Non-pigmented ciliary epithelial cell (primary cell): ENCODE measurements at places on chromosomes 1 and 21.
A peak's percentile ranks its signal among the peaks of the same experiment; 100 is the strongest.

DNA sequence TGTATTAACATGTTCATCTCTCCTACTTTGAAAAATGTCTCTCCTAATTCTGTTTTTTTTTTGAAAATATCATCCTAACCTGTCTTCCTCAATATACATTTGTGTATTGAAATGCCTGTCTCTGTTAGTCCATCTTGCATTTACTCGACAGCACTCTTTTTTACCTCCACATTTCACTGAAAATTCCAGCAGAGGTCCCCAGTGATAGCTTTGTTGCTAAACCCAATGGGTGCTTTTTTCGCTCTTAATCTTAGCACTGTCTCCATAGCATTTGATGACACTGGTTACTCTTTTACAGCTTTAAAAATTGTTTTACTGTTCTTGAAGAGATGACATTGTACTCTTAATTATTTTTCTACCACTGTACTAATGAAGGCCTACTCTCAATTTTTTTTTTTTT is 10.8 kb downstream of the OSBPL9 start:
- DNase-seq = no peak

- DNase-seq = no peak
Observed at GRCh38 chr1:237269938-237270337, 228.0 kb downstream of the RYR2 start.

GRCh38 chr1:115982400-115982799 is 6.1 kb downstream of the SLC22A15 start:
- no peak for DNase-seq

DNA sequence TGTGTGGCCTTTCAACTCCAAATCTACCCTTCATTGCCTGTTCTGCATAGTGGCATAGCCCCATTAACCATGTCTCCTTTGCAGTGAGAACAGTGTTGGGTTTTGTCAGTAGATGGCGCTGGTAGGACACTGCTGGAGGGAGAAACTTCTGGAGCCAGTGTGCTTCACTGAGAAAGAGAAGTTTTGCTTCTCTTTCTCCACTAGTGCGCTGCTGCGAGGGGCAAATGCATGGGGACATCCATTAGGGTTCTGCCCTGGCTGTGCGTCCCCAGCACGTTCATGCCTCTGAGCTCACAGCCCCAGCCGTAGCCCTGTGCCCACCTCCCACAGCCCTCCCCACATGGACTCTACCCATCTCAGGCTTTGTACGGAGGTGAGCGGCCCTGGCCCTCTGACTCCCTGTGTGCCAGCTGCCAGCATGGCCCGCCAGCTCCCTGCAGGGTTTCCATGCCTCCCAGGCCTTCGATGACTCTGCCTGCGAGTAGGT is 53.1 kb downstream of the RIMS3 start:
- DNase-seq = no peak

- no peak for DNase-seq
Observed at GRCh38 chr1:177471244-177471643, 300.5 kb downstream of the BRINP2 start.

GRCh38 chr1:210624722-210625121 is 296.0 kb downstream of the HHAT start:
- no peak for DNase-seq

GRCh38 chr21:33817663-33818451 is 97.7 kb downstream of the ATP5PO start:
- no peak for DNase-seq

DNA sequence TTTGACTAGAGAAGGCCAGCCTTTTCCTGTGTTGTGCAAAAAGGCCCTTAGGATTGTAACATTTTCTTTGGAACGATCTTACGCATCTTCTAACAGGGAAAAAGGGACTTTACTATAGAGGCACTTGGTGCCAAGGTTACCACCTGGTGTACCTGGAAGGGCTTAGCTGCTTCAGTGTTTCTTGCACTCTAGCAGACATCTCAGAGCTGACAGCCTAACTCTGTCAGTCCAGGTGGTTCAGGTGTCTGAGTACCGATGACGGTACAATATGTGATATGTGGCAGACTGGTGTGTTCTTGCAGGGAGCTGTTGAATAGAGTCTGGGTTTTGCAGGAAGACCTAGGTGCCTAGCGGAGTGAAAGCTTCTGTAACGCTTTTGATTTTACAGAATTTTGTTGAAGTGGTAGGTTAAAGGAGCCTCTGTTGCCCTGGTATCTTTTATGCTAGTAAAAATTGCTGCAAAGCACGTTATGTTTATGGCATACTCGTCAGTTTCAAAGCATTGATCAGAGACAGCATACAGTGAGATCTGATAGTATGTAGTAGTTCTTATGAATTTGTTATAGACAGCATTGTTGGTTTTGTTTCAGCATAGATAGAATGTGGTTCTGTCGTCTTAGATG is 1.4 kb downstream of the MAGI3 start:
- no peak for DNase-seq

DNA sequence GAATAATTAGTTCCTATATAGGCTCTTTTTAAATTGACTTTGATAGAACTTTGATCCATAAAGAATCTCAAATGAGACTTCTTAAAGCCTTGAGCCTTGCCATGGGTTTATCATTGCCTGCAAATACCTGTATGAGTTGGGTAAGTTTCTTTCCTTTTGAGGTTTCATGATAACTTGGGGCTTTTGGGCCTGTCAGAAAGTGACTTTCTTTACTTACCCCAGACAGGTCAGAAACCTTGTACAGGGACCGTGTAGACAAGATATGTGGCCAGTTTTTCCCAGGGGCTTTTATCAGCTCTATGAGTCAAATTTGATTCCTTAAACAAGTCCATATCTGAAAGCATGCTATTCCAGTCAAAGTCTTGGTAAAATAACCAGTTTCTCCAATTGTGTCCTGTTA is 17.3 kb downstream of the KCTD3 start:
- DNase-seq = no peak

- peak; percentile 17 for DNase-seq
Observed at GRCh38 chr1:107529511-107530149, 388.8 kb downstream of the NTNG1 start.

DNA sequence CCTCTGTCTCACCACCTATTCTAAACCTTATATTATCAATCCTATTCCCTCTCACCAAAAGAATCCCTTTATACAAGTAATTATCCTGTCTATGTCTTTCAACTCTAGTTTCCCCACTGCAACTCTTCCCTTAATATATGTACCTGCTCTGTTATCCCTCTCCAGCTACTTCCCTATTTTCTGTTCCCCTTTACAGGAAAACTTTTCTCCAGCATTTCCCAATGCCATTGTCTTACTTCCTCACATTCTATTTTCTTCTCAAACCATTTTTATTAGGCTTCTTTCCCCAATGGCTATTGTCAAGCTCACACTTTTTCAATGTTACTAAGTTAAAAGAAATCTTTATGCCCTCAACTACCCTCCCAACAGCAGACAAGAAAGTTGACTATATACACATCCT is 11.6 kb downstream of the DPYD start:
- DNase-seq = no peak

DNA sequence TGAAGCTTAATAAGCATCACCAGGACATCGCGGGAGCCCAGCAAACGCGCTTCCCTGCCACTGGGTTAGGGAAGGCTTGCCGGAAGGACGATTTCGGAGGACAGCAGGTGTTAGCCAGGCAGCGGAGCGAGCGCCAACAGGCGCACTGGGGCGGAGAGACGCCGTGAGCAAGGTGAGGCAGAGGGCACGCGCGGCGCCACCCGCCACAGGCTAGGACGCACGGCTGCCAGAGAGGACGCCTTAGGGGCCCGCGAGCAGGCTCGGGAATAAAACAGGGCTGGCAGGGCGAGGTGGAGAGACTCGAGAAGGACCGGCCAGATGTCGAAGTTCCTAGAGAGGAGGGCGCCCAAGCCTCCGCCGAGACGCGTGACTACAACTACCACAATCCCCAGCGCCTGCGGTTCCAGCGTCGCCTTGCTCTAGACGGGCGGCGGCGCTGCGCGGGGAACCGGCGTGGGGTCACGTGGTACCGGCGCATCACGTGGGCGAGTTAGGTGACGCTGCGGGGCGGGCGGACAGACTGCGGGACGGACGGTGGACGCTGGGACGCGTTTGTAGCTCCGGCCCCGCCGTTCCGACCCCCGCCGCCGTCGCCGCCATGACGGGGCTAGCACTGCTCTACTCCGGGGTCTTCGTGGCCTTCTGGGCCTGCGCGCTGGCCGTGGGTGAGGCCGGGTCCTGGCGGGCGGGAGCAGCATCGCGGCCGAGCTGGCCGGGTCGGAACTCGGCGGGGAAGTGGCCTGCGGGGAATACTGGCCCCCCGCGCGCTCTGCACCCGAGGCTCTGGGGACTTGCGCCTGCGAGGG is at the start of gene ATP6V0B:
TSS of gene ATP6V0B (plus strand) at position 518 of the 806 bp plus-strand sequence. CDS start at position 599, 81 bp downstream.
- DNase-seq = peak; percentile 63

DNA sequence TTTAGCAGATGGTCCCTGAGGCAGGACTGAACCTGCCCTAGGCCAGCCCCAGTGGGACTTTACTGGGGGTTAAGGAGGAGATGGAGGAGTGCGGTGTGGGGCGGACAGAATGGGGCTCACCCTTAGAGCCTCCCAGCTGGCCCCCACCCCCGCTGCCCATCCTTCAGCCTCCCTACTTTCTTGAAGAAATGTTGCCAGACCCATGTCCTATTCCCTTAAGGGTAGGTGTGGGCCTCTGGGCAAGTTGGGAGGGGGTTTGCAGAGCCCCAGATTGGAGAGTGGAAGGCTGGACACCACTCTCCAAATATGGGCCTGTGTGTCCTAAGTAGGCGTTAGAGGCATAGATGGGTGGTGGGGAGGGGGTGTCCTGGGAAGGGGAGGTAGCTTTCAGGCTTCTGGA is 19.2 kb upstream of the EPS8L3 start:
- DNase-seq = no peak

DNA sequence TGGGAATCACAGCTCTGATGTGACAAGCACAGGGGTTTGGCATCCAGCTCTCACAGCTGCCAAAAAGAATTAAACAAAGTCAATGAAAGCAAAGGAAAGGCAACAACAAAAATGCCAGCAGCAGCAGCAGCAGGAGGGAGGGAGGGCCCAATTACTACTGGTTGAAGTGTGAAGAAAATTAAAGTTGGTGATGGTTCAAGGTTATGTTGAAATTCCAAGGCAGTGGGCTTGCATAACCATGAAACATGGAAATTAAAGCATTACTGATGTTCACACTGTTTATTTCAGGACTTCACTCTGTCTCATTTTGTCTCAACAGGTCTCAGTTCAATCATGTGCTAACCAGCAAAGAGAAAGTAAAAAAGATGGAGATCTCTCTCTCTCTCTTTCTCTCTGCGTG is 220.3 kb upstream of the LYPLAL1 start:
- no peak for DNase-seq

DNA sequence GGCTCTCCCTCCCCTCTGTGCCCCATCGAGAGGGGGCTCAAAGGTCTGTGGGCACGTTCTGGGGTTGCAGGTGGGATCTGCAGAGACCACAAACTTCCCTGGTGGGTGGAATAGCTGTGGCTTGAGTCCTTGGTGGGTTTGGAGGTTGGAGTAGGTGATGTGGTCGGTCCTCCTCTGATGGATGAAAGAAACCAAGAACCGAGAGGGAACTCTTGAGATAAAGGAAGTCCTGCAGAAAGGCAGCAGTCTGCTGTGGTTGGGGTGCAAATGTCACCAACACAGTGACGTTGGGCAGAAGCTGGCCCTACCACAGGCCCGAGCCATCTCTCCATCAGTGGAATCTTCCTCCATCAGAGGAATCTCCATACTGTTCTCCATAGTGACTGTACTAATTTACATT is 171.8 kb downstream of the FCRL5 start:
- DNase-seq = no peak

- DNase-seq = no peak
Observed at GRCh38 chr1:232435729-232436128, 194.2 kb downstream of the SIPA1L2 start.

- DNase-seq = peak; percentile 5
Observed at GRCh38 chr1:163737261-163737660, 415.5 kb downstream of the NUF2 start.

DNA sequence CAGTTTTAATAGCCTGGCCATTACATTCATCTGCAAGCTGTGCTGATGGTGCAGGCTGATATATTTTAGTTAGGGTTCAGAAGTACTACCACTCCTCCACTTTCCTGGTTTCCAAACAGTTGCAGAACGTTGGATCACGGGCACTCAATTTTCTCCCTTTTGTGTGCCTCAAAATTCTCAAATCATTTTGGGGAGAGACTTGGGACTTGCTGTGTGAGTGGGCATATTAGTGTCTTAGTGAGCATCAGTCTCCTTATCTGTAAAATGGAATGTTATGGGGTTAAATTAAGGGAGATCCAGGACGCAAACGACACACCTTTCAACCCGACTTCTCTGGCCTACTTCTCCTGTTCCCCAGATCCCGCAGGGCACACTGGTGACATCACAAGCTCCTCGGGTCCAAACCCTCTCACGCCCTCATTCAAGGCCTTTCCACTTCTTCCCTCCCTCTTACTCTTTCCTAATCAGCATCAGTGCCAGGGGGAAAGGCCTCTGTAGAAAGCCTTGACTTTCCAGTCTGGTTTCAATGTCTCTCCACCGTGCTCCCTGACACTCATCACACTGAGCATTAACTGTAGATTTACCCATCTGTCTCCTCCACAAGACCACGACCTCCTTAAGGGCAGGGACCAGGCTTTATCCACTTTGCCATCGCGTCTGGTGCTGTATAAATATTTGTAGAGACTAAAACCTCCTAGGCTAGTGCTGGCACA is 1.2 kb downstream of the PIGP start:
- DNase-seq = peak; percentile 35

DNA sequence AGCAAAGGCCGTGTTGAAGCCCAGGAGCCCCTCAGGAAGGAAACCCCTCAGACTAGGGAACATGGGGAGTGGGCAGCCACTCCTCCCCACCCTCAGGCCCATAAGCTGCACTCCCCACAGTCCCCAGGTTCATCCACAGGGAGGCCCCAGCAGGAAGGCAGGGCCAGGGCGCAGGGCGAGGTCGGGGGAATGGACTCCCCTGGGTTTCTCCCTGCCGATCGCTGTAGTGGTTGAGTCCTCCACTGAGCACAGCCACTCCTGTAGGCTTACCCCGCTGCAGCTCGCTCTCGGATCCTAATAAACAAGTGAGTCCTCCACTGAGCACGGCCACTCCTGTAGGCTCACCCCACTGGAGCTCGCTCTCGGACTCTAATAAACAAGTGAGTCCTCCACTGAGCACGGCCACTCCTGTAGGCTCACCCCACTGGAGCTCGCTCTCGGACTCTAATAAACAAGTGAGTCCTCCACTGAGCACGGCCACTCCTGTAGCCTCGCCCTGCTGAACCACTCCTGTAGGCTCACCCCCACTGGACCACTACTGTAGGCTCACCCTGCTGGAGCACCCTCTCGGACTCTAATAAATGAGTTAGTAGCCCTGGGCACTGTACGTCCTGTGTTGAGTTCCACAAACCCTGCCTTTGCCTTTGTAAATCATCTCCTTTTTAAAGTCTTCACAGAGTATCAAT is 16.2 kb upstream of the COL18A1 start:
- no peak for DNase-seq

GRCh38 chr1:98661544-98662355 is at the start of gene SNX7:
TSS of gene SNX7 (plus strand) at chr1:98661721. CDS start at chr1:98661732, 11 bp downstream.
- no peak for DNase-seq

- DNase-seq = peak; percentile 94
Observed at GRCh38 chr1:218480137-218480536, 135.0 kb downstream of the TGFB2 start.
